ENCODE measurements at places on chromosomes 1 and 21.

- no peak for DNase-seq
These were observed 3.8 kb upstream of the FGR start for GRCh38 chr1:27638805-27639204.

GRCh38 chr1:17546946-17547670 lies 7.6 kb downstream of the ARHGEF10L start:
- DNase-seq, result no peak

- no peak for DNase-seq
These were observed 1536.7 kb upstream of the B3GALT2 start for GRCh38 chr1:194723067-194723466.

- DNase-seq, result no peak
These were observed 139.1 kb downstream of the DUSP10 start for GRCh38 chr1:221602830-221603229.

DNA sequence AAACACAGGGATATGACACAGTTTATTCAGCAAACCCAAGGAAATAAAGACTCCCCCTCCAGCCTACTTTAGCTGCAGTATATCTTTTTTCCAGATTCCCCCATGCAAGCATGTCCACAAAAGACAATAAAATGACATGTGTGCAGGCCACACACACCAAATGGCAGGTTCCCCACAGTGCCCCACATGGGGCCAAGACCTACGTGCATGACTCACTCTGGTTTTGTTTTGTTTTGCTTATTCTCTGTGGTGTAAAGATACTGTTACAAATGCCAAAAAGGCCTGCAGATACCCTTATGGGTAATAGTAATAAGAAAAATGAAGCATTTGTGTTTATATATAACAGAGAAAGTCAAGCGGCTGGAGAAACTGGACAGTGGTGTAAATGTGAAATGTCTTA lies 71.6 kb downstream of the RD3 start:
- peak; percentile 37 for DNase-seq

- peak; percentile 36 for DNase-seq
These were observed 27.0 kb downstream of the ZZZ3 start for GRCh38 chr1:77655431-77655974.

GRCh38 chr1:15851210-15852035 lies 3.9 kb downstream of the SPEN start:
- peak; percentile 11 for DNase-seq

GRCh38 chr1:43766086-43766784 lies 58.9 kb downstream of the ST3GAL3 start:
- no peak for DNase-seq

DNA sequence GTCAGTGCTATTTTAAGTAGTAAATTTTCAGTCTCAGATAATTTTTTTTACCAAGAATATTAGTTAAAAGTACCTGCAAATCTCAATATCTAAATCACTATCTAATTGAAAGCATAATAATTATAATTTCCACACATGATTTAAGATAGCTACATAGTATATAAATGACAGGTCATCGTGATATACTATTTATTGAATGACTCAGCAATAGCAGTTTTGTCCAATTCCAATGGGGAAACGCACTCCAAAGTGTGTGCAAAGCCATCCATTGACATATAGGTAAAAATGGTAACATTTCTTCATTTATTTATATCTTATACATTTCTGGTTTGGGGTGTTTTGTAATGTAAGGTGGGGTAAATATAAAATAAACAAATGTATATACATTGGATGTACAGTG lies 19.5 kb downstream of the ADGRL4 start:
- DNase-seq, result no peak

DNA sequence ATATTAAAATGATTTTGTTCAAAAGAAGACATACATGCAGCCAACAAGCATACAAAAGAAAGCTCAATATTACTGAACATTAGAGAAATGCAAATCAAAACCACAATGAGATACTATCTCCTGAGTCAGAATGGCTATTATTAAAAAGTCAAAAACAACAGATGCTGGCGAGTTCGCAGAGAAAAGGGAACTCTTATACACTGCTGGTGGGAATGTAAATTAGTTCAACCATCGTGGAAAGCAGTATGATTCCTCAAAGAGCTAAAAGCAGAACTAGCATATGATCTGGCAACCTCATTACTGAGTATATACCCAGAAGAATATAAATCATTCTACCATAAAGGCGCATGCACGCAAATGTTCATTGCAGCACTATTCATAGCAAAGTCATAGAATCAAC lies 126.0 kb upstream of the HMCN1 start:
- no peak for DNase-seq

- no peak for DNase-seq
These were observed 59.4 kb downstream of the EPB41 start for GRCh38 chr1:28973596-28974421.

DNA sequence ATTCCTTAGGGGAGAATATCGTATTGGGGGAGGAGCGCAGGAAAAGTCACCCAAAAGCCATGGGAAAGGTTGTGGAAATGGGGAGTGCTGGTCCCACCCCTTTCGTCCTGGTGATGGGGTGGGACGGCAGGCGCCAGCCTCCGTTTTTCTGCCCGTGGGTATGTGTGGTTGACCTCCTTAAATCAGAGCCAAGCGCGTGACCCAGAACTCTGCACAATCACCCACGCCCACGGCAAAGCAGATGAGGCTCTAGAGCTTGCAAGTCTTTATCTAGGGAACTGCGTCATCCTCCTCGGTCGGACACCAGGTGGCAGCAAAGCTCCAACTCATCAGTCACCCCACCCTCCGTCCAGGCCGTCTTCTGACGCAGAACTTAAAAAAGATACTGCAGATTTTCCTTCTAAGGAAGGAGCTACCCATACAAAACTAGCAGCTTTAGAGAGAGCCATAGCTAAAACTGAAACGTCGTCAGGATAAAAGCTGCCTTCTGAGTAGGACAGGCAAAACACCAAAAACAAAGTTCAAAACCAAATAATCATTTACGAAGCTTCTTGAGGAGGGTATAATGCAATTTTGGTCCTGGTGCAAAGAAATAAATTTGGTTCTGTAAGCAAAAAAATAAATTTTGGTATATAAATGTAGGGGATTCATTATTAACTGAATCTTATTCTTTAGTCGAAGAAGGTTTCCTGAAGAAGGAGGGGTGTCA lies 62.0 kb downstream of the TBX19 start:
- peak; percentile 87 for DNase-seq

DNA sequence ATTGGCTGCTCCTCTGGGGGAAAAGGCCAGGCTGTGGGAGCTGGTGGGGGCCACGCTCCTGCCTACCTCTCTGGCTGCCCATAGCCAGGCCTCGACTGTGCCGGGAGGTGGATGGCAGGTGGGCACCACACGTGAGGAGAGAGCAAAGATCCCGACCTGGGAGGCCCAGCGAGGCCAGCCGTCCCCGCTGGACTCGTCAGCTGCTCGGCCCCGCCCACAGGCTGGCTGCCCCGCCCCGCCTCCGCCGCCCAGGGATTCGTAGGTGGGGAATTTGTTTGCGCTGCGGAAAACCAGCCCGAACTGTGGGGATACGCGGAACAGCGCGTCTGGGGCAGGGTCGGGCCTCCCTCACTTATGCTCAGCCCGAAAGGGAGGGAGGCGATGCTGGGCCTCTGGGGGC lies 31.7 kb downstream of the TP73 start:
- no peak for DNase-seq

- DNase-seq, result peak; percentile 43
These were observed 36.0 kb upstream of the IL19 start for GRCh38 chr1:206734499-206735142.

DNA sequence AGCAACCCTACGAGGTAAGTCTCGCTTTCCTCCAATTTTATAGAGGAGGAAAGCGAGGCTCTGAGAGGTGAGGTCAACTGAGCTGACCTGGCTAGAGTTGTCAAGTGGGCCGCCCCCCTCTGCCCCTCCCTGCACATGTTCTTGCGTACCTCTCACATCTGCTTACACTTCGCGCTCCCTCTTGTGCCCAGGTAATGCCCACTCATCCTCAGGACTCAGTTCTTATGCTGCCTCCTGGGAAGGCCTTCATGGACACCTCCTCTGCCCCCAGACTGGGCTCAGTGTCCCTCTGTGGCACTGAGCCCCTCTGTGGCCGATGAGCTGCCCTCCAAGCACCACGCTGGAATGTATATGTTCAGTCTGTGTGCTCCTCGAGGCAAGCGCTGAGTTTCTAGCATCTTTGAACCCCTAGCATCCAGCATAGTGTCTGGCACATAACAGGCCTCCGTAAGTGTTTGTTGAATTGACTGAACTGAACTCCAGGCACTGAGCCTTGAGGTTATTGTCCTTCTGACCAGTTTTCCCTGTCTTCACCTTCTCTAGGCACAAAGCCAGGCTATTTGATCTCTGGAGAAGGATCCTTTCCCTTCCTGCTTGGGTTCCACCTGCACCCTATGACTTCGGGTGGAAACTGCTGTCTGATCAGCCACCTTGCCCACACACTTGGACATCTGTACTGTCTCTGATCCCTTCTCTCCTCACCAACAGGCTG lies 13.5 kb downstream of the MOV10 start:
- no peak for DNase-seq

DNA sequence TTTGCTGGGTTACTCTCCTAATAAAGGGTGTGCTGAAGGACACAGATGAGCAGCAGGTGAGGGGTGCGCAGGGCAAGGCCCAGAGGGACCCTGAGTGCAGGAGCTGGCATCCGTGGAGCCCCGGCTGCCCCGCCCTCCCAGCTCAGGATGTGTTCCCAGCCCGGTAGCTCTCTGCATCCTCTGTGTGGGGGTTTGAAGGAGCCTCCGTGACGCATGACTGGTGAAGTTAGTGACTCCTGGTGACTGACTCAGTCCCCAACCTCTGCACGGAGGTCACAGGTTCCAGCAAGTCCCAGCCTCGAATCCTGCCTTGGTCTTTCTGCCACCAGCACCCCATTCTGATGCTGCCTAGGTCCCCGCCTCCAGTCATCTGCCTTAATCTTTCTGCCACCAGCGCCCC lies 21.6 kb upstream of the TSPEAR start:
- DNase-seq, result no peak

DNA sequence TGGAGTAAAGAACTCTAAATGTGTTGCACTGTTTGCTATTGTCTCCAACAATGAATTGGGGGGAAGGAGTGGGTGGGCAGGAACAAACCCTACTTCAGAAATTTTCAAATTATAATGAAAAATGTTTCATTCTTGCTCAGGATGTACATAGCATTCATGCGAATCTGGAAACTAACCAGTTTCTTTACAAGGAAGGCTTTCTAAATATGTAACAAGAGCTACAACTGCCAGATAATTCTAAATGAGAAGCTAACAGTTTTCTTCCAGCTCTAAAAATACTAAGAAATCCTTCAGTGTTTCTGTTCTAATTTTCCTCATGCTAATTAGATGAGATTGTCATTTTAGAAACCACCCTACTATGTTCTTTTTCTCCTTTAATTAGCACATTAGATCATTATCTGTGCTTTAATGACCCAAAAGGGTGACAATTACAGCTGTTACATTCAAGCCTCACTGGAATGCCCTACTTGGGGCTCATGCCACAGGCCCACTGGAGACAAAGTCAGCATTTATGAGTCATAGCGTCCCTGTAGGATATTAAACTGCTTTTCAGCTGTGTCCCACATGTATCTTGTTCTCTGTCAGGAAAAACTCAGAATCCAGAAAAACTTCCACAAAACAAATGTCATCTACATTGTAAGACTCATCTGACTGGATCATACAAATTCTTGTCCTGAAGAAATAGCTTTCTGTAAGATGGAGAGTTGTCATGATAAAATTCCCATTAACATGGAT lies 804.6 kb upstream of the CXADR start:
- DNase-seq, result no peak

DNA sequence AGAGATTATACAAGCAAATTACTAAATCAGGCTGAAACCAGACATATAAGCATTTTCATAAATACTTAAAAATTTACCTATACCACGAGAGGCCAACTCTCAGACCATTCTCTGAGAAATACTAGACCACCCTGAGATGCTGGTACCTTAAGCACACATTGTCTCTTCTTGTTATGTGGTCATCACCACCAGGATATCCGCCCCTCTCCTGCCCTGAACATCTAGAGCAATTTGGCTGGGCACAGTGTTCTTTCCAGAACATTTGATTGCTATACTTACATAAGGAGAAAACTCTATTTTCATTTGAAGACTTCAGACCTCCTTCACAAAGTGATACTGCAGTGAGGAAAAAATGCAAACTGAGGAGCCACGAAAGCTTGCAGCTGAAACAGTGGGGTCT lies 36.2 kb upstream of the DUSP10 start:
- DNase-seq, result no peak

GRCh38 chr1:4959216-4959615 lies 304.8 kb downstream of the AJAP1 start:
- no peak for DNase-seq

DNA sequence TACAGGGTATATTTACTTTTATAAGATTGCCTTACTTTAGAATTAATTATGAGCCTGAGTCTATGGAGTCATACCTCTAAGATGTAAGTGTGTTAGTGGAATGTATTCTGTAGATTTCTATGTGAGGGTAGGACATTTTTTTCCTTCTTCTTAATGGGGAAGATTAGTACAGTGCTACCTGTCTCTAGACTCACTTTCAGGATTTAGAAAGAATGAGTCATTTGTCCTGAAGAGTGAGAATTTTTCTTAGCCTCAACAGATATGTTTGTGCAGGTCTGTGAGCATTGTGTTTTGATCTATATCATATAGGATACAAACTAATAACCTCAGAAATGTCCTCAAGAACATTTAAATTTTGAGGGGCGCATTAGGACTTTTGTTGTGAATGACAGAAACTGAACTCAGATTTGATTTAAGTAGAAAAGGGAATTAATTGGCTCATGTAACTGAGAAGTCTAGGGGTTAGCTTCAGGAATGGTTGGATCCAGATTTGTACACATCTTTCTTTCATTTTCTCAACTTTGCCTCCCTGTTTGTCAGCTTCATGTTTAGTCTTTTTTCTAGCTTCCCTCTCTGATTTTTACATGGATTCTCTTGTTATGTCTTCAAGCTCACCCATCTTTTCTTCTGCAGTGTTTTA lies 45.3 kb downstream of the TTC3 start:
- no peak for DNase-seq

DNA sequence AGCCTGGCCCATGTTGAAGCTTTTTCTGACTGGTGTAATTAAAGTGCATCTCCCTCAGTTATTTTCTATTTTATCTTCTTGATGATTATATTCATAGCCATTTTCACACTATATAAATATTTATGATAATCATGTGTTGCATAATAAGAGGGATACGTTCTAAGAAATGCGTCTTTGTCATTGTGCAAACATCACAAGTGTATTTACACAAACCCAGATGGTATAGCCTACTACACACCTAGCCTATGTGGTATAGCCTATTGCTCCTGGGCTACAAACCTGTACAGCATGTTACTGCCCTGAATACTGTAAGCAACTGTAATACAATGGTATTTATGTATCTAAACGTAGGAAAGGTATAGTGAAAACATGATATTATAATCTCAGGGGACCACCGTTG lies 88.1 kb downstream of the BACH1 start:
- no peak for DNase-seq

- DNase-seq, result no peak
These were observed 21.7 kb downstream of the APP start for GRCh38 chr21:26148840-26149354.

- no peak for DNase-seq
These were observed 45.8 kb downstream of the ARHGEF11 start for GRCh38 chr1:156999596-157000320.

- no peak for DNase-seq
These were observed 6.8 kb downstream of the CNN3 start for GRCh38 chr1:94920061-94920460.

GRCh38 chr1:176619261-176619660 lies 156.3 kb downstream of the PAPPA2 start:
- no peak for DNase-seq
